ENCODE measurements at places on chromosomes 7 and 10. TPM values are rescaled to one million over a fixed set of nuclear protein-coding genes. Genes with fewer than 3 reads are reported as not detected.

GRCh38 chr10:7084280-7085005 lies 326.4 kb downstream of the SFMBT2 start:
- DNase-seq = peak; percentile 56

Gene MYO3A
- not detected for total RNA-seq

Gene SUN3
- not detected for total RNA-seq

Gene C7orf57
- under 0.01 TPM for total RNA-seq

- DNase-seq = no peak
Observed at GRCh38 chr7:72037516-72037915, 374.6 kb downstream of the CALN1 start.

Gene BICC1
- total RNA-seq = 39.3 TPM

- no peak for DNase-seq
Observed at GRCh38 chr10:8967061-8967460, 912.6 kb downstream of the GATA3 start.

DNA sequence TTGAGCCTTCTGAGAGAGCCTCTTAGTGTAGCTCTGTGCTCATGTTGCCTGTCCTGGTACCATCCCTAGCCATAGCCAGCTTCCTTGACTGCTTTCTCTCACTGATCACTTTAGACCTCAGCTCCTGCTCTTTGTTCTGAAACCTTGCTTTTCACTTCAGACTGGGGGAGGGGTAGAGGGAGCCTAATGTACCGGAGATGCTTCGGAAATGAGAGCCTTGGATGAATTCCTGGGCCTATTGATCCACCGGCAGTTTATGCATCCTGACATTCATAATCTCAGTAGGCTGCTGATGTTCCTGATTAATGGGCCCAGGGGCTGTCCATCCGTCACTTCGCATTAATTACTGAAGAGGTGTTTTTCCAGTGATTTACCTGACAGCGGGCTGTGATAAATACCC lies 38.8 kb downstream of the R3HCC1L start:
- no peak for DNase-seq

- no peak for DNase-seq
Observed at GRCh38 chr7:69443136-69443535, 155.1 kb upstream of the AUTS2 start.

Data from fibroblast of villous mesenchyme (primary cell).